ENCODE measurements at places on chromosomes 7 and 10.

GRCh38 chr10:113947184-113948041, 93.0 kb downstream of the NHLRC2 start:
- no peak for DNase-seq

- DNase-seq = no peak
Measured at GRCh38 chr10:43214956-43215561, 51.8 kb downstream of the RASGEF1A start.

GRCh38 chr10:96367470-96367869, 8.7 kb upstream of the OPALIN start:
- DNase-seq = no peak

GRCh38 chr7:18191862-18192625, 164.4 kb upstream of the PRPS1L1 start:
- no peak for DNase-seq

DNA sequence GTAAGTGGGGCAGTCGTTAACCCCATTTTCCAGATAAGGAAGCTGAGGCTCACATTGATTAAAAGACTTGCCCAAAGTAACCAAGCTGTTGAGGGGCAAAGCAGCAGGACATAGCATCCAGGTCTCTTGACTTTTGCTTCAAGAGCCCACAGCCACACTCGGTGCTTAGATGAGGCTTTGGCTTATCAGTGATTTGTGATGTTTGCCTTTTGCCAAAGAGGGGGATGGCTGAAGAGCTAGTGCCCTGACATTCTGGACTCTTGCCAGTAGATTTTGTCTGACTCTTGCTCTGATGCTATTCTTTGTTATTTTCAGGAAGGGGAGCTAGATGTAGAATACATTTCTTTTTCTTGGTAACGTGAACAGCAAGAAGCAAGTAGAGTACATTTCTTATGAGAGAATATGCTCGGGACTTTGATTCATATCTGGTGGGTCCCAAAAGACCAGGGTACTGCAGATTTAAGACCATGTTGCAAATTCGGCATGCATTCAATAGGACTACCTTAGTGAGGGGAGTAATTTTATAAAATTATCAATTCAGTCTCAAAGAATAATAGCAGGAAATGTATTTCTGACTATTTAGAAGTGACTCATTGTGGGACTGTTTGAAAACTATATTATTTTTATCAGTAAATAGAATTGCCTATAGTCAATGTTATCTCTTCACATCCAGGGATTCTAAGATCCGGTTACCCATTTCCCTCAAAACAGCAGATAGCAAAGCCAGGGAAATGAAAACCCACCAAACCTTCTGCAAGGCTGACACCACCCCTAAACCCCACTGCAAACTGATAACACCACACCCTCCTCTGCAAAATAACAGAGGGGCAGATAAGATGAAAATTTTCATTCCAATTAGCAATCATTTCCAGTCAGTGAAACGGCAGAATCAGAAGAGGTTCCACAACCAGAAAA, 180.0 kb upstream of the BMPER start:
- DNase-seq = no peak

- no peak for DNase-seq
Measured at GRCh38 chr7:92095380-92095779, 38.9 kb downstream of the CYP51A1 start.

DNA sequence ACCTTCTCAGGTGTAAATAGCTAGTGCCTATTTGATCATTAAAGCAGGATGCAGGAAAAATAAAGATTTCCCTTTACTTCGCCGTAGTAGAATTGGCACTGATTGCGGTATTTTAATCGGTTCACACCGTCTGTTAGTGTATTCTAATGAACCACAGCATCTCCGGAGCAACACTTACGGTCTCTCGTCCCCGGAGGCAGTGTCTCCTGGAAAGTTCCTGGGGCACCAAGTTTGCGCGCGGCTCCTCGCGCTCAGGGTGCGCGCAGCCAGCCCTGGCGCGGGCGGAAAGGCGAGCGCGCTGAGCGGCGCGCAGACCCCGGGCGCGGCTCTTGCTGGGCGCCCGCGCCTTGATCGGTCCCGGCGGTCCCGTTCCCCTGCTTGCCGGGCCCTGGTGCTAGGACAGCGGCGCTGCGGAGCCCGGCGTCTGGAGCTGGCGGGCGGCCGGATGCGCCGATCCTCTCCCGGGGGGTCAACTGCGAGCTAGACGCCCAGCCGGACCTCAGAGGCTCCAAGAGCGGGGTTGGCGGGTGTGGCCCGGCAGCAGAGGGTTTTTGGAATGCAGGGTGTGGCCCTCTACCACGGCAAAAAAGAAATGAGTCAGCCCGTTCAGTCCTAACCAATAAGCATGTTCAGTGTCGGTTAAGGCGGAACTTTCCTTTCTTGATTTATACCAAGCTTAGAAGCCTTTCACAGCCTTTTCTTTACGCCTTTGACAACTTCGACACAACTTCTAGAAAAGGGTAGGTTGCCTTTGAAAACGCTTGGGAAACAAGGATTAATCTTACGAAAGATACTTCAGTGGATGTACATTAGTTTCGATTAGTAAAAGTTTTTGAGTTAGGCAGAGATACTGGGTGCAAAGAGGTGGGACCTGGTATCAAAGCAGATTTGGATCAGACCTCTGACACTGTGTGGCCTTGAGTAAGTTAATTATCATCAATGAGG, 166.8 kb upstream of the ASAH2 start:
- no peak for DNase-seq

DNA sequence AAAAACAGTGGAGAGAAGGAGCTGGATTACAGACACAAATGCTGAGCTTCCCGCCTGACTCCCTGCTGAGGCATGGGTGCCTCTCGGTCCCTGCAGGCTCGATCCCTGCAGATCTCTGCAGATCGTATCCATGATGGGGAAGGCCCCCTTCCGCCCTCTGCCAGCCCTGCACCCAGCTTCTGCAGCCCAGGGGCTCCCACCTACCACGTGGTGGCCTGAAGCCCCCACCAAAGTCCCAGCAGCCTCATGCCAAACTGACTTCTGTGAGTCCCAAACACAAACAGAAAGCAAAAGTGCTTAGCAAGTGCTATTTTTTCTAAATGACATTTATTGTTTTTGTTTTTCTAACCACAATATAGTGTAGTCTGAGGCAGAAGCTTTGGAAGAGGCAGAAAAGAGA, 127.1 kb upstream of the CHST15 start:
- DNase-seq = no peak

DNA sequence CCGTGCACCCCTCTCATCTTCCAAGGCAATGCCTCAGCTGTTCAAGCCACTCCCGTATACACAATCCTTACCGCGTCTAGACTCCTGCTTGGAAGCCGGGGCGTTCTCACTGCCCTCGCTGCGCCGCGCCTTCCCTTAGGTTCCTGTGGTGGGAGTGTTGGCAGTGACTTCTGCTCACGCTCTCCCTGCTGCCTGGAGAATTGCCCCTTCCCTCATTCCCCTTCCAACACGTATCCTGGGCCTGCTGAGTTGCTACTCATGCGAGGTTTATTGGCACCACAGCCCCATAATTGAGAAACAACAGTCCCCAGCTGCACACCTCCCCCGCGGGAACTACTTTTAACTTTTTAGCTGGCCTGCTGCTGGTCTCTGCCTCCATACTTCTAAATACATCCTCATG, 31.9 kb downstream of the RBM17 start:
- DNase-seq = no peak

- DNase-seq = no peak
Measured at GRCh38 chr7:101916876-101917275, 99.5 kb downstream of the CUX1 start.

DNA sequence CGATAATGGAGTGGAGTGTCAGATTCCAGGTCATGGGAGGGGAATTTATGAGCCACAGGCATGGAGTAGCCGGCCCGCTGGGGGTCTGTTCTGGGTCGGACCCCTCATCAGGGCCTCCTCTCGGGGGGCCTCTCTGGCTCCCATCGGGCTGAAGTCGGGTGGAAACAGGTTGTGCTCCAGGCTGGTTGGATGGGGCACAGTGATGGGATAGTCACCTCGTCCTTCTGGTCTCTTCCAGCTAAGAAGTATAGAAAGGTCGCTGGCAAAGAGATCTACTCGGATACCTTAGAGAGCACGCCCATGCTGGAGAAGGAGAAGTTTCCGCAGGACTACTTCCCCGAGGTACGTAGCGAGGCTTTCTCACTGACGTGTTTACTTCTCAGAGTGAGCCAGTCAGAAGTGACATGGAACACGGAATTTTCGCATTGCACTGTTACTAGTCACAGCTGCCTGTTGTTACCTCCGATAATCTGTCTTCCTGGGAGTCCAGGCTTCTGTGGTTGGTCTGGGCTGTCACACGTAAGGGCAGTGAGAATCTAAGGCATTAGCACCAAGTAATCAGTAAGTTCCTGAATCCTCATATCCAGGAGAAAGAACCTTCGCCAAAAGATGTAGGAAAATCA, 88.3 kb downstream of the NKX6-2 start:
- no peak for DNase-seq

- no peak for DNase-seq
Measured at GRCh38 chr10:17965649-17966235, 14.0 kb downstream of the SLC39A12 start.

DNA sequence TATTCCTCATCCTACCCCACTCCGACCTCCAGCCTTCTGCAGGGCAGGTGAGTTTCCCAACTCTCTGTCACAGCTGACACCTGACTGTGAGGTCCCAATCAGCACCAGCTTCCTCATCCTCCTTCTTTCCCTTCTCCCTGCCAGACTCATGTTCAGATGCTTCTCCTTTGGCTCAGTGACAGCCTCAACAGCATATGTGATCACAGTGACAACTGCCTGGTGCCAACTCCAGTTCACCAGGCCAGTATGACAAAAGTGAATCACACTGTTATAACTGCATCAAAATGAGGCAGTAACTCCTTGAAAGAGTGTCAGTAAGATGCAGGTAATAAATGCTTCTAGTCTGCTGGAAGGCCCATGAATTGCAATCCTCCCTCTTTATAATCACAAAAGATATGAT, 46.8 kb upstream of the NFE2L3 start:
- no peak for DNase-seq

DNA sequence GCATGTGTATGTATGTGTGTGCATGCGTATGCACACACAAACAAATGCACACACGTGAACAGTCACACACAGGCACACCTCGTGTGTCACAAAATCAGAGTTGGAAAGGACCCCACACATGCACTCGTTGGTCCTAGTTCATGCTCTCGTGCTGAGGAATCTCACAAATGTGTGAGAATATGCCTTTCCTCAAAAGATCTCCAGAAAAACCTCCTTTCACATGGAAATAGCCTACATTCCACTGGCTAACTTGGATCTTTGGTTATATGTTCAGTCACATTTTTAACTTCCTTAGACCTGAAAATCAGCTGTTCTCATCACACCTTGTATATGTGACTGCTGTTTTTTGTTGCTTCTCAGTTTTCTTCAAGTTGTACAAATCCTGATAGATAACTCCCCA, 256.7 kb downstream of the DPP6 start:
- no peak for DNase-seq

DNA sequence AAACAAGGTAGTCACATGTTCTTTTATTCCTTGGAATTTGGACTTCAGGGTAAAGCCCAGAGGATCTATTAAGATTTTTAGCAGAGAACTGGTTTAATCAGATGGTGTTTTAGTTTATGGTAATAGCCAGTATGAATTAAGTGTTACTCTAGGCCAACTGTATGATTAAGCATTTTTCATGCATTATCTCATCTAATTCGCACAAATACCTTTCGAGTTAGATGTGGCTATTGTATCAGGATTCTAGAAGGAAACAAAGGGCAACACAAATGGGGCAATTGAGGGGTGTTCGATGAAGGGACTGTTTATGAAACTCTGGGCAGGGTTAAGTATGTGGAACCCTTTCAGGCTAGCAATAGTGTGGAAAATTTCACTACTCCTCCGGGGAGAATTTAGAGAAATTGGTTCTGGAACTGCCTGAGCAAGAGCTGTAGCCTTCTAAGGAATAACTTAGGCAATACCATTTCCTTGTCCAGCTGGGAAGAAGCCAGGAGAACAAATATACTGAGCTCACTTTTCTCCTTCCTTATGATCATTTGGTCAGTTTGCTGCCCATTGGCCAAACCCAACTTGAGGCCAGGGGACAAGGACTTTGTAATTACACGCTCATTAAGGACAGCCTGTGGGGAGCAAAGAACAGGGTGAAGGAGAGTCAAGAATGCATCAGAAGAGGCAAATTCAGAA, 319.0 kb upstream of the FZD1 start:
- no peak for DNase-seq

GRCh38 chr10:79221110-79222051, 125.9 kb upstream of the PPIF start:
- no peak for DNase-seq

GRCh38 chr7:66859339-66859738, 61.7 kb upstream of the TMEM248 start:
- DNase-seq = no peak
